ENCODE measurements at places on chromosomes 5 and 9.

DNA sequence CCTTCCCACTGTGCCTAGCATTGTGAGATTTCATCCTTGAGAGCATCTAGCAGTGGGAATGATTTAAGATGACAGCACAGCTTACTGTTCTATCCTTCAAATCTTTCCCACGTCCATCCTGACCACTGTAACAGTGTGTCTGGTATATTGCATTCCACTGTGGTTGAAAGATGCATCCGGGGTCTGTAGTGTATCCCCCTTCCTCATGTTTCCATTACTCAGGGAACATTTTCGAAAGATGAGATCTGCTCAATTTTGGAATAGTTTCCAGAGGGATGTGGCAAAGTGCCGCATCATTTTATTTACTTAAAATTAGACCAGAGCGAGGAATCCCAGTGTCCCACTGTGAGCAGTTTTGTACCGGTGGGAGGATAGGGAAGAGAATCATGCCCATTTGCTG lies 407.1 kb upstream of the PAPPA start:
- no peak for DNase-seq

DNA sequence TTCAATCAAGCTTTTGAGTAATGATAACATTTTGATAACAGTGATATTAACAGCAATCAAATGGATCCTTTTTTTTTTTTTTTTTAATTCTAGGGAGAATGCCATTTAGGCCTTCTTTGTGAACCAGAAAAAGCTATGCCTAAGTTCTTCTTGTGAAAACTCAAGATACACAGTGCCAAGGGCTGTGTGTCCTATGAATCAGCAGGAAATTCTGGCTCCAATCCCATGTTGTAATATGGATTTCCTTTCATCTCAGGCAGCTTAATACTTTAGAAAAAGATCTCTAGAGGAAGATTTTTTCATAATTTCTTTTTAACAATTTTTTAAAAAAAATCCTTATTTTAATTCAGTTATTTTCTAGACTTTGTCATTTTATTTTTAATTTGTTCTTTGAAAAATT lies 96.1 kb downstream of the NUDT12 start:
- no peak for DNase-seq

- peak; percentile 63 for DNase-seq
Observed at GRCh38 chr9:68643901-68644809, 60.9 kb upstream of the PIP5K1B start.

DNA sequence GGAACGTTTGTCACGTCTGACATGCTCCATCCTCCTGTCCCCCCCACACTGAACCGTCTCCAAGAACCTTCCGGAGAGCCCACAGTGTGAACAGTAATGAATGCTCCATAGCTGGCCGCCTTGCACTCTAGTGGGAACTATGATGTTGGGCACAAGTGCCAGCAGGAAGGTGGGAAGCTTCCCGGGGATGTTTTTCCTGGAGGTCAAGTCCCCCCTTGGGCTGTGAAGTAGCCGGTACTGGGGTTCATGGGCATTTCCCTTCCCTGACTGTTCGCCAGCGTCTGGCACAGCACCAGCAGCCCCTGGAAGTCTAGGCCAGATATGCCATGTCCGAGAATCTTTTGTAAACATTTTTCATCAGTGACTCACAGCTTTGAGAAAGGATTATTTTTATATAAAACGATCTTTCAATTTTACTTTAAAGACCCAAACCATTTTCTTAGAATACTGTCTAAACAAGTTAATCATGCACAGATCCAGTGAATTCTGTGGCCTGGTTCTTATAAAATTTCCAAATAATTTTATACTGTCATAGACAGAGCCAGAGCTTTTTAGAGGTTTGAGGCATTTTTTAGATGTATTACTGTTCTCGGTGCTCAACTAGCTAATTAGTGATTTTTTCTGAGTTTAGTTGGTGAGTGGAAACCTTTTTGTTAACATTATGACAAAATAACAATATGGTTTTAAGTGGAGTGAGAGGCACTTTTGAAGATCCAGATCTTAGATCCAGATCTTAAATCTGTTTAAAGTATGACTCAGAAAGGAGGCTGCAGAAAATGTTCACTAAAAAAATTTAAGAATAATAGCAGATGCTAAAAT lies 11.6 kb downstream of the ABL1 start:
- DNase-seq, result no peak

DNA sequence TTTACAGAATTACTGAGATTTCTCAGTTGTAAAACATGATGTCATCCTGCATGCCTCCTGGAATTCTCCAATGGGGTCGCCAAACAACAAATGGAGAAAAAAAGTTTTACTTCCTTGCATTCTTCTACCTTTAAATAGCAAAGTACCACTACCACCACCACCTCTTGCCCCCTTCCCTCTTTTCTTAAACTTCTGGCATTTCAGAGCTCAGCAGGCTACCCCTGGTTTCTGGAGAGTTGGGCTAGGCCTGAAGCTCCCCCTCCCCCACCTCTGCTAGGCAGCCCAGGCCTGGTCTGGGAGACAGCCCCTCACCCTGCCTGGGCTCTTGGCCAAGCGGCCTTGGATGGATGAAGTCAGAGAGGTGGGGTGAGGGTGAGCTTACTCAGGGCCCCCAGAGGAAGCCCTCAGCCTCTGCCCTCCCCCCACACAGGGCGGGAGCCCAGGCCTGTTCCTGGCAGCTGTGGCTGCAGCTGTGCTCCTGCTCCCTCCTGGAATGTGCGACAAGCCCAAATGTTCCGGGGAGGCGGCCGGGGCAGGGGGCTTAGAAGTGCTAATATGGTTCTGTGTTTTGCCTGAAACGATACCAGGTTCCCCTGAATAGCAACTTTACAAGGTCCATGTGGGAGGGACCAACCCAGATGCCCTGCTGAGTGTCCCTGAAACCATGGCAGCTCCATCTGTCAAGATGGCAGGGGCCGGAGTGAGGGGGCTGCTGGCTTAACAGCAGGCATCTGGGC lies 6.0 kb upstream of the CCIN start:
- DNase-seq, result no peak

GRCh38 chr5:62317810-62318209 lies 11.8 kb downstream of the KIF2A start:
- no peak for DNase-seq

- no peak for DNase-seq
Observed at GRCh38 chr5:114018186-114018585, 343.7 kb upstream of the KCNN2 start.

DNA sequence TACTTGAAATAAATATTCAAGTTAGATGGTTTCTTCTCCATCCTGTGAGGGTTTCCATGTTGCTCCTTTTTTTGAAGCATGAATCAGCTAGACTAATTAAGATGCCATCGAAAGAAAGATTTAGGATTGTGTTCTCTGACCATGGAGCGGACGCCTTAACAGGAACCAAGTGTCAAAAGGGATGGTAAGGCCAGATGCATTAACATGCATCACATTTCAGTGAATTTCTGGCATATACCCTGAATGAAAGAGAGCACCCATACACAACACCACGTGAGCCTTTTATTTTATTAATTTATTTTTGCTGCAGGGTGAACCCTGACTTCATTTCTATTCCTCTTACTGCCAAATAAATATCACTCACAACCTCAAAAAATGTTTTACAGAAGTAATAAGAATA lies 1045.3 kb upstream of the ARRDC3 start:
- DNase-seq, result no peak

- DNase-seq, result no peak
Observed at GRCh38 chr9:81573415-81574321, 115.7 kb downstream of the TLE1 start.

- no peak for DNase-seq
Observed at GRCh38 chr5:55773057-55773456, 35.2 kb downstream of the DDX4 start.

DNA sequence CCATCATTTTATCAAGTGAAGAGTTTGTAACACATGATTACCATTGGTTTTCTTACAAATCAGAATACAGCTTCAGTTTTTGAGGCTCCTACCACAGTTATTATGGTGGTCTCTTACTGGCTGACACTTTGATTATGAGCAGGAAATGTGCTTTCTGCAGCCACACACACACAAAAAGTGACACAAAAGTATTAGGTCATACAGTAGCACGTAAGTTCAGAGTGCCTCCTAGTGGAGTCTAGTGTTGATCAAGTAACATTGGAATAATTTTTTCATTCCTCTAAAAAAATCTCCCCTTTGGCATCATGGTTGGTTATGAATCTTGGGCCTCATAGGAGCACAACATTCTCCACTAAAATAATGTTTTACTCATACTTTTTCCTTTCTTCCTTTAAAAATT lies 37.6 kb downstream of the PAM start:
- peak; percentile 49 for DNase-seq

GRCh38 chr5:143350751-143351602 lies 52.5 kb downstream of the NR3C1 start:
- no peak for DNase-seq

GRCh38 chr9:81108821-81109220 lies 580.5 kb downstream of the TLE1 start:
- no peak for DNase-seq

- DNase-seq, result peak; percentile 30
Observed at GRCh38 chr9:85212887-85213286, 528.9 kb downstream of the AGTPBP1 start.

- DNase-seq, result no peak
Observed at GRCh38 chr5:56170557-56170956, 62.6 kb downstream of the ANKRD55 start.

GRCh38 chr9:84212246-84212645 lies 128.3 kb downstream of the SLC28A3 start:
- no peak for DNase-seq

DNA sequence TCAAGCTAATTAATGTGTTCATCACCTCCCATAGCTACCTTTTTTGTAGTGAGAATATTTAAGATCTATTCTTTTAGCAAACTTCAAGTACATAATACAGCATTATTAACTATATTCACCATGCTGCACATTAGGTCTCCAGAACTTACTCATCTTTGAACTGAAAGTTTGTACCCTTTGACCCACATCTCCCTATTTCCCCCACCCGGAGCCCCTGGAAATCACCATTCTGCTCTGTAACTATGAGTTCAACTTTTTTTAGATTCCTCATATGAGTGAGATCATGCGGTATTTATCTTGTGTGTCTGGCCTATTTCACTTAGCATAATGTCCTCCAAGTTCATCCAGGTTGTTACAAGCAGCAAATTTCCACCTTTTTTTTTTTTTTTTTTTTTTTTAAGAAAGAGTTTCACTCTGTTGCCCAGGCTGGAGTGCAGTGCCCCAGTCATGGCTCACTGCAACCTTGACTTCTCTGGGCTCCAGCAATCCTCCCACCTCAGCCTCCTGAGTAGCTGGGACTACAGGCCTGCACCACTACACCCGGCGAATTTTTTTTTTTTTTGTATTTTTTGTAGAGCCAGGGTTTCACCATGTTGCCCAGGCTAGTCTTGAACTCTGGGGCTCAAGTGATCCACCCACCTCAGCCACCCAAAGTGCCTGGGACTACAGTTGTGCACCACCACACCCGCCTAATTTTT lies 100.4 kb upstream of the SAP30L start:
- no peak for DNase-seq

- peak; percentile 46 for DNase-seq
Observed at GRCh38 chr9:34589636-34590380, at the start of gene CNTFR. Gene CNTFR, minus strand, starts transcription at chr9:34589724. Its CDS starts 20,743 bp downstream, at chr9:34568981.

- DNase-seq, result peak; percentile 50
Observed at GRCh38 chr9:89496645-89497256, 1.2 kb downstream of the SEMA4D start.

- DNase-seq, result peak; percentile 90
Observed at GRCh38 chr5:138352722-138353559, 456 bp downstream of the KDM3B start.

DNA sequence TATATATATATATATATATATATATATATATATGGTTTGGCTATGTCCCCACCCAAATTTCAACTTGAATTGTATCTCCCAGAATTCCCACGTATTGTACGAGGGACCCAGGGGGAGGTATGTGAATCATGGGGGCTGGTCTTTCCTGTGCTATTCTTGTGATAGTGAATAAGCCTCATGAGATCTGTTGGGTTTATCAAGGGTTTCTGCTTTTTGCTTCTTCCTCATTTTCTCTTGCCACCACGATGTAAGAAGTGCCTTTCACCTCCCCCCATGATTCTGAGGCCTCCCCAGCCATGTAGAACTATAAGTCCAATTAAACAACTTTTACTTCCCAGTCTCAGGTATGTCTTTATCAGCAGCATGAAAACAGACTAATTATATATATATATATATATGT lies 52.3 kb upstream of the ADAMTS2 start:
- peak; percentile 16 for DNase-seq

GRCh38 chr5:170923910-170924620 lies 62.2 kb downstream of the RANBP17 start:
- DNase-seq, result no peak

GRCh38 chr5:142466195-142466971 lies 141.6 kb upstream of the SPRY4 start:
- DNase-seq, result no peak

- DNase-seq, result no peak
Observed at GRCh38 chr5:58012102-58012501, 447.8 kb downstream of the PLK2 start.

DNA sequence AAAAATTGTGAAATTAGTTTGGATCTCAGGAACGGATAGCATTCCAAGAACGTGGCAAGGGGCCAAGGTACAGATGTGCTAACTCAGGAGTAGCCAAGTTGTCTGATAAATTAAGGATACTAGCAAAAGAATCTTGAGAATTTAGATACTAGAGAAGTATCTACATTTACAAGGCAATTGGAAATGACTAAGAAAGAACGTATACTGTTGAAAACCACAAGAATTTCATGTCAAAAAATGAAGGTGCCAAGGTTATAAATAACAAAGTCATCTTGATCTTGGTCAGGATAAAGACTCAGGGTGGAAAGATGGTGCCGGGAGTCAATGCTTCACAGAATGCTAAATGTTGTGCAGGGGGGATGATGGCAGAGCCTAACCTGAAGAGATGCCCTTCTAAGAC lies 19.2 kb downstream of the CAPSL start:
- no peak for DNase-seq

DNA sequence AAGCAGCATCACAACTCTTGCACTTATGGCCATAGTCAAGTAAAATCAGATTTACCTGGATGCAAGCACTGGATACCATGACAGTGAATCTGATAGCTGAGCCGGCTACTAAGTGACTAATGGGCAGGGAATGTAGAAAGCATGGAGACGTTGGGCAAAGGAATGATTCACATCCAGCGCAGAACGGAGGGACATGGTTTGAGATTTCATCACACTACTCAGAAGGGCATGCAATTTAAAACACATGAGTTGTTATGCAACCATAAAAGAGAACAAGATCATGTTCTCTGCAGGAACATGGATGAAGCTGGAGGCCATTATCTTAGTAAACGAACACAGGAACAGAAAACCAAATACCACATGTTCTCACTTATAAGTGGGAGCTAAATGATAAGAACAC lies 169.1 kb upstream of the PIK3R1 start:
- DNase-seq, result no peak

GRCh38 chr5:111930449-111930848 lies 173.5 kb upstream of the NREP start:
- peak; percentile 22 for DNase-seq

- DNase-seq, result no peak
Observed at GRCh38 chr5:163649514-163649913, 144.1 kb downstream of the MAT2B start.
